ENCODE measurements at places on chromosomes 4 and X.

DNA sequence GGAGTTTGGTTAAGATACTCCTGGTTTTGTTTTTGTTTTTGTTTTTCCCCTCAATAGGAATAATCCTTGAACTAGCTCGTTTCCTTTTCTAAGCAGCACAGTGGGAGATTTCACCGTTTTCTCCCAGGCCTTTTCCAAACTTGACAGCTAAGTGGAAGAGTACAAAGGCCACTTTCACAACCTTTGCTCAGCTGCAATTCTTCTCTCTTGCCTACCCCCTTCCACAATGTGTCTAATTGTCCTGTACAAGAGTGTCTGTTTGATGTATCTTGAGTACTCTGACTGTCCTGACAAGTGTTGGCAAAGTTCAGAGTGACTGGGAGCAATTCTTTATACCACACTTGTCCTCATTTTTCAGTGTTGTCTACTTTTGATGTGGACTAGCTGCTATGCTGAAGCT, 674.3 kb upstream of the AMOT start:
- DNase-seq: no peak

GRCh38 chrX:21612154-21612553, 46.0 kb downstream of the KLHL34 start:
- no peak for DNase-seq

DNA sequence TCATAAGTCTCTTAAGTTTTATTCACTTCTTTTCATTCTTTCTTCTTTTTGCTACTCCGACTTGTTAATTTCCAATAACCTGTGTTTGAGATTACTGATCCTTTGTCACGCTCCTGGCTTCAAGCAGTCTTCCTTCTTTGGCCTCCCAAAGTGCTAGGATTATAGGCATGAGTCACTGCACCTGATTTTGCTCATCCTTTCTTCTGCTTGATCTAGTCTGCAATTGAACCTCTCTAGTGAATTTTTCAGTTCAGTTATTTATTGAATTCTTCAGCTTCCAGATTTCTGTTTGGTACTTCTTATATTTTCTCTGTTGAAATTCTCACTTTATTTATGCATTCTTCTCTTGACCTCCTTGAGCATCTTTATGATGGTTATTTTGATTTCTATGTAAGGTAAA, 38.6 kb upstream of the SYTL5 start:
- no peak for DNase-seq

DNA sequence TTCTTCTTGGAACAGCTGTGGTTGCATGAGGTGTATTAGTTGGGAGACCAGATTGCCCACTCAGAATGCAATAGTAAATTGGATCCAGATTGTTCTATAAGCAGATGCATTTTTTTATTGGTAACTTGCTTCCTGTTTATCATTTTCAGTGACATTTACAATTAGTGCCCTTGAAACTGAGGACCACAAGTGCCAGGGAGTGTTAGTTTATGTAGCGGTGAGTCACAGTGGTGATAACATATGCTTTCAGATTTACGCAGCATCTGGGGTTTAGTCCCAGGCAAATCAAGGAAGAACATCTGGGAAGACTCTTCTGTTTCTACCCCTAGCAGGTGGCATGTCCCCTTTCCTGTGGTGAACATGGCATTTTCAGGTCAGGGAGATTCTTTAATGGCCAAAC, 24.1 kb downstream of the FRMPD4 start:
- no peak for DNase-seq

DNA sequence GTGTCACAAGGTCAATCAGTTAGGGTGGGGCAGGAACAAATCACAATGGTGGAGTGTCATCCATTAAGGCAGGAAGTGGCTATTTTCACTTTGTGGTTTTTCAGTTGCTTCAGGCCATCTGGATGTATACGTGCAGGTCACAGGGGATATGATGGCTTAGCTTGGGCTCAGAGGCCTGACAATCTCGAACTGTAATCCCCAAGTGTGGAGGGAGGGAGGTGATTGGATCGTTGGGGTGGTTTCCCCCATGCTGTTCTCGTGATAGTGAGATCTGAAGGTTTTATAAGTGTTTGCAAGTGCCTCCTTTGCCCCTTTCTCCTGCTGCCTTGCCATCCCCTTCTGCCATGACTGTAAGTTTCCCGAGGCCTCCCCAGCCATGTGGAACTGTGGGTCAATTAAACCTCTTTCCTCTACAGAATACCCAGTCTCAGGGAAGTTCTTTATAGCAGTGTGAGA, 36.7 kb upstream of the STS start:
- DNase-seq: no peak

DNA sequence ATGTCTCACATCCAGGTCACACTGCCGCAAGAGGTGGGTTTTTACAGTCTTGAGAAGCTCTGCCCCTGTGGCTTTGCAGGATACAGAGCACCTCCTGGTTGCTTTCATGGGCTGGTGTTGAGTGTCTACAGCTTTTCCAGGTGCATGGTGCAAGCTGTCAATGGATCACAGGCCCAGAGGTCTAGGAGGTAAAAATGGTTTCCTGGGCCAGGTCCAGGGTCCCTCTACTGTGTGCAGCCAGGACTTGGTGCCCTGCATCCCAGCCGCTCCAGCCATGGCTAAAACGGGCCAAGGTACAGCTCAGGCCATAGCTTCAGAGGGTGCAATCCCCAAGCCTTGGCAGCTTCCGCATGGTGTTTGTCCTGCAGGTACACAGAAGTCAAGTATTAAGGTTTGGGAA, 434.1 kb upstream of the GALNT7 start:
- DNase-seq: no peak

DNA sequence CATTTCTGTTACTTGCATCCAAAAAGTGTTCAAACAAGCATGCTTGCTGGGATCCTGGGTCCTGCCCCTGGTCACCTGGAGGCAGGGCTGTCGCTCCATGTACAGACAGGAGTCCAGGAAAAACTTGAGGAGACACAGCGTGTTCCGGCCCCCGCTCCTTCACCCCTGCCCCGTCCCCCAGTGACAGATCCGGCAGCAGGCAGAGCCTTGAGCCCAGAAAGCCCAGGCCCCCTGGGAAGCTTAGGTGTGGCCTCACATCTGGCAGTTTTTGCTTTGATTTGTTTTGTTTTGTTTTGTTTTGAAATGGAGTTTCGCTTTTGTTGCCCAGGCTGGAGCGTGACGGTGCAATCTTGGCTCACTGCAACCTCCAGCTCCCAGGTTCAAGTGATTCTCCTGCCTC, 67.0 kb downstream of the TRMT44 start:
- no peak for DNase-seq

GRCh38 chr4:37601531-37601930, 84.6 kb downstream of the RELL1 start:
- no peak for DNase-seq

- DNase-seq: no peak
Observed at GRCh38 chr4:2765832-2766526, 9.8 kb upstream of the TNIP2 start.

- no peak for DNase-seq
Observed at GRCh38 chr4:99847362-99847976, 30.8 kb downstream of the DAPP1 start.

- DNase-seq: no peak
Observed at GRCh38 chr4:147334478-147334877, 146.4 kb upstream of the EDNRA start.

DNA sequence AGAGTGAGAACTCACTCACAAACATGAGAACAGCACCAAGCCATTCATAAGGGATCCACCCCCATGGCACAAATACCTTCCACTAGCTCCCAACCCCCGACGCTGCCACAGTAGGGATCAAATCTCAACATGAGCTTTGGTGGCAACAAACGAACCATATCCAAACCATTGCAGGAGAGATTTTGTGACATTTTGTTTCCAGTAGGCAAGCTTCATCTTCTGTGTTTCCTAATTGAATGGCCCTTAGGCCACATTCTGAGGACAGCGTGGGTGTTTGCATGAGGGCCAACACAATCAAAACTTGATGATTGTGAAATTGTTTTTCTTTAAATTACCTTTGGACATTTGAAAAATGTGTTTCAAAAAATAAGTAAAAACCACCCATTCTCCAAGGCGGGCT, 102.6 kb upstream of the LNX1 start:
- DNase-seq: no peak

- no peak for DNase-seq
Observed at GRCh38 chrX:120759685-120760084, 116.0 kb downstream of the CT47B1 start.

DNA sequence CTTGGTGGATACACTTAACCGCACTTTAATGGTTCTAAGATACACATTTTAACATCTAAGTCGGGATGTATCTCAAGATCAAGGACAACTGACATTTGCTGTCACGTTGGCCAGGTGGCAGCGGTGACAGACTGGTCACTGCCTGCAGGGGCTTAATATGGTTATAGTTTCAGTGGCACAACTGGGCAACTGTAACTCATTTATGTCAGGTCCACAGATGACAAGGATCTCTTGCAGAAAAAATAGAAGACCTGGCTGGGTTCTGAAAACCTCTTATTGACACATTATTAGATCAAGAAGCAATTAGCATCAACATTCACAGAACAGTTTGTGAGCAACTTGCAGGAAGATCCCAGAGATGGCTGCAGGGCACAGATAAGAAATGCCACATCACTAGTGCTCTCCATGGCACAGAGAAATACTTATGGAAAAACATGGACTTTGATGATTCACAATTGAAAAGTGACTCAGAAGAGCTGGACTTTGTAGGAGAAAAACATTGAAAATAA, 99.6 kb upstream of the SORBS2 start:
- DNase-seq: no peak

DNA sequence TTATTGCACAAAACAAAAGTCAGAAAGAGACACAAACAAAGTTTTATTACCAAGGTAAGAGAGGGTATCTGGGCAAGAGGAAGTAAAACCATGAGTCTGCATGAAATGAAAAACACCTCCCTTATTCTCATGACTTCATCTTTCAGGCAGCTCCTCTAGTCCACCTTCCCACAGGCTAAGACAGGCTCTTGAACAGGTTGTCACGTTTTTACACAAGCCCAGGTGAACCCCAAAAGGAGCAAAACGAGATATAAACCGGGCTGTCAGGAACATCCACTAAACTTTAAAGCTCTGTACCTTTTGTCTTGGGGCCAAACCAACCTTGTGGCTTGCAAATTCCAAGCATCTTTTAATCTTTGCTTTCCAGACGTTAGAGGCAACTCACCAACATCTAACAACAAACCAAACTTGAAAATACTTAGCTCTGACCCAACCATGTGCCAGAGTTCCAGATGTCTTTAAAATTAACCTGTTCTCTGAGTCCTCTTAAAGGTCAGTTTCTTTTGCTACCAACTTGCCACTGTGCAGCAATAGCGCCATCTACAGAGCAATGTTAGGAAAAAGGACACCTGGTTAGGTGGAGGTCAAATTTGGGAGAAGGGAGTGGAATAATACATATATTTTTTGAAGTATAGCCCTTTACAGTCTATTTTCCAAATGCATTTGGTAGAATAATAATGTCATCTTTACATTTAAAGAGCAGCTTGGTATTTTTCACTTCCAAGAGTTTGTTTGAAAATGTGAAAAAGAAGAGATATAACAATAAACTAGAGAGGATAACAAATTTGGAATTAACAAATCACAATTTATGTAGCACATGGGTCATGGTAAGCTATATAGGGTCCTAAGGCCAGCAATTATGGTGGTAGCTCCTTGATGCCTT, 73.1 kb downstream of the QRFPR start:
- no peak for DNase-seq

GRCh38 chrX:134658002-134658759, at the start of gene PLAC1:
TSS of gene PLAC1 (minus strand) at chrX:134658471. CDS start at chrX:134566682, 91,789 bp downstream.
- DNase-seq: no peak

GRCh38 chr4:163556650-163557391, 62.3 kb downstream of the TMA16 start:
- no peak for DNase-seq

DNA sequence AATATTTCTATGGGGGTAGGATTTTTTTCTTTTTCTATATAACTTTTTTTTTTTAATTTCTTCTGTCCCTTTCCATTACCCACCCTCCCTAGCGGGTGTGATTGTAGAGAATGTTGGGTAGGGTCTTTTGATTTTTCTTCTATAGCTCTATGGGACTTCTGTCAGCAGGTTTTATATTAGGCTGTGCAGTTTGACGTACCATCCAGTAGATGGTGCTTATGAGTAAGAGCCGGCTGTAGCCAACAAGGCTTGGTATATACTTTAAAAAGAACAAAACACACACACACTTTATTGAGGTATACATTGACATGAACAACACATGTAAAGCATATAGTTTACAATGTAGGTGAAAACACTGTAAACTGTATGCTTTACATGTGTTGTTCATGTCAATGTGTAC, 247.9 kb upstream of the POF1B start:
- DNase-seq: no peak

GRCh38 chr4:163582703-163583102, 88.2 kb downstream of the TMA16 start:
- no peak for DNase-seq

DNA sequence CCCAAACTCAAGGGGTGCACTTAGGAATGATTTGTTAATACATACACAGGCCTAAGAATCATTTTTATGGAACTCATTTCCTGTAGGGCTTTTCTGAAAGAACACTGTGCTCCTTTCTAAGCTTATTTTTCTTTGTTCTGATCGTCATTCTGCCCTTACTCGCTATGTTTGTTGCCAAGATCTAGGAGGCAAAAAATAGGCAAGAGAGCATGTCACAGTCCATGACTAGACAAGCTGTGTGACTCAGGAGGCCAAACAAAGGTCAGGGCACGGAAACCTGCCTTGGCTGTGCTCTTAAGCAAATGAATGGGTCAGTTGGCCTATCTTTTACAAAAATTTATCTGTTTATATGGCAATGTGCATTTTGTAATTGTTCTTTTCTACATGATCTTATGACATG, 42.5 kb upstream of the C1GALT1C1 start:
- no peak for DNase-seq

DNA sequence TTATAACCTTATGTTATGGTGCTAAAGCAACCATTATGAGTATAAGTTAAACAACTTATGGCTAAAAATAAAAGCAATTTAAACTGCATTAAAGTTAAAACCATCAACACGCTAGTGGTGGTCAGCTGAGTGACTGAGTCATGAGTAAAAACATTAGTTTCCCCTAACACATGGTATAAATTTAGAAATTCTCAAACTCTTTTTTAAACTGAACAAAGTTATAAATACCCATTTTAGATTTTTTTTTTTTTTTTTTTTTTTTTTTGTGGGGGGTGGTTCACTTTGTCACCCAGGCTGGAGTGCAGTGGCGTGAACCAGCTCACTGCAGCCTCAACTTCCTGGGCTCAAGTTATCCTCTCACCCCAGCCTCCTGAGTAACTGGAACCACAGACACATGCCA, 5.4 kb upstream of the BBS7 start:
- DNase-seq: no peak

DNA sequence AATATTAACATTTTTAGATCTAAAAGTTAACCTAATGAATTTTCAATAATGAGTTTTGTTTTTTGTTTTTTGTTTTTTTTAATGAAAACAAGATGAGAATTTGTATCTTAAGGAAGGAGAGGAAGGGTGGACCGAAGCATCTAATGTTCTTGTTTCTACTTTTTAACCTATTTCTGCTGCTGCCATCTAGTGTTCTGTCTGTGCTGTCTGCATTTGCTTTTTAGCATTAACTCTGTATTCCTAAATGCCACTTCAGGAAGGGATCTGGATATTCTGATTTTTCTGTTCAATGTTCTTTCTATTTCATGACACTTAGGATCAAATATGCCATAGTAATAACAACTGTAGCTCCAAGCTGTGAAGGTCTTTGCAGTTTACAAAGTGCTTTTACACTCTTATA, 161.7 kb downstream of the BRWD3 start:
- no peak for DNase-seq

- no peak for DNase-seq
Observed at GRCh38 chr4:24559889-24560288, 24.5 kb downstream of the DHX15 start.

- no peak for DNase-seq
Observed at GRCh38 chrX:10341309-10341708, 184.5 kb downstream of the CLCN4 start.
